Bone marrow (tissue), 2 donors: ENCODE measurements at places on chromosomes 5 and 9.

GRCh38 chr9:77679088-77679487 is 31.0 kb upstream of the GNA14 start:
- DNase-seq, result no peak

- no peak for DNase-seq
Measured at GRCh38 chr5:178355671-178356070, 123.1 kb upstream of the PHYKPL start.

DNA sequence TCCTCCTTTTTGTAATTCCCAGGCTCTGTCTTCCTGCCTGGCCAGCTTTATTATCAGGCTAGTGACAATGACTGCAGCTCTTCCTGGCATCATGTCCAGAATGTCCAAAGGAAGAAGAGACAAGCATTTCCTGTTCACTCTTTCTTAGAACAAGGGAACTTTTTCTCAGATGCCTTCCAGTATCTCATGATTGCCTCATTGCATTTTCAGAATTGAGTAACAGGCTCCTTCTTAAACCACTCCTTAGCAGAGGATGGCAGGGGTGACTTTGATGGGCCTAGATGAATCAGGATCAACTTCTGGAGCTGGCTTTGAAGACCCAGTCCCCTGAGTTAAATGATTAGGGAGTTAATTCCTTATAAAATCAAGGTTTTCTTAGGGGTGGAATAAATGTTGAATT is 92.9 kb upstream of the RASGRF2 start:
- no peak for DNase-seq

- no peak for DNase-seq
Measured at GRCh38 chr5:3310541-3311261, 284.9 kb upstream of the IRX1 start.

DNA sequence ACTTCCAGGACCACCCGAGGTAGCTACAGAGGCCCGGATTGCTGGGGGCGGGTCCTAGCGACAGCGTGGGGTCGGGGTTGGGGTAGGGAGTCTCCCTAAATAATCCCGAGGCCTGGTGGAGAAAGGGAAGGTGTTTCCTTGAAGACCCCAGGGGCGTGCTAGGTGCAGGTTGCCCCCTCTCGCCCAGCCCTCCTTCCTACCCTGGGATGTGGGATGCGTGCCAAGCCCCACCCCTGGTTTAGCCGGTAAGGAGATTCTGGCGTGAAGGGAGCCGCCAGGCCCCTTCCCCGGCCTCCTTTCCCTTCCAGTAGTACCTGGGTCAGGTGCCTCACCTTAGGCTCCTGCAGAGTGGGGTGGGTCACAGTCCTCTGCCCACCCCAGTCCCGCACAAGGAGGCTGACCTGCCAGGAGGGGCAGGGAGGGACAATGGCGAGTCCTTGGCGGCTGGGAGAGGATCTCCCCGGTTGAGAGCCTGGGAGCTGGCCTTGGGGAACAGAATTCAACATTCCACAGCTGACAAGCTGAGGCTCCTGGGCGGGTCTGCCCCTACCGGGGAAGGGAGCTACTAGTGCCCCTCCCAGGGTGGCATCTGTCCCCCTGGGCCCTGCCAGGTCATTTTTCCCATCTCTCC is 674 bp downstream of the TSPAN17 start:
- no peak for DNase-seq

DNA sequence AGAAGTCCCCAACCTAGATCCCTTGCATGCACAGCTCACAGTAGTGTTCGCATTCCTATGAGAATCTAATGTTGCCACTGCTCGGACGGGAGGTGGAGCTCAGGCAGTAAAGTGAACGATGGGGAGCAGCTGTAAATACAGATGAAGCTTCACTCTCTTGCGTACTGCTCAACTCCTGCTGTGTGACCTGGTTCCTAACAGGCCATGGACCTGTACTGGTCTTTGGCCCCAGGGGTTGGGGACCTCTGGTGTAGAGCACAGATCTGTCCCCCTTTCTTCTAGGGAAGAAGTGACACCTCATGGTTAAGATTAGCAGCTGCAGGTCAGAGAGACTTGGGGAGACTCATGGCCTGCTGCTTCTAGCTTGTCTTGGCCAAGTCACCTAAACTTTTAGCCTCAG is 7.1 kb downstream of the ARHGEF28 start:
- no peak for DNase-seq

DNA sequence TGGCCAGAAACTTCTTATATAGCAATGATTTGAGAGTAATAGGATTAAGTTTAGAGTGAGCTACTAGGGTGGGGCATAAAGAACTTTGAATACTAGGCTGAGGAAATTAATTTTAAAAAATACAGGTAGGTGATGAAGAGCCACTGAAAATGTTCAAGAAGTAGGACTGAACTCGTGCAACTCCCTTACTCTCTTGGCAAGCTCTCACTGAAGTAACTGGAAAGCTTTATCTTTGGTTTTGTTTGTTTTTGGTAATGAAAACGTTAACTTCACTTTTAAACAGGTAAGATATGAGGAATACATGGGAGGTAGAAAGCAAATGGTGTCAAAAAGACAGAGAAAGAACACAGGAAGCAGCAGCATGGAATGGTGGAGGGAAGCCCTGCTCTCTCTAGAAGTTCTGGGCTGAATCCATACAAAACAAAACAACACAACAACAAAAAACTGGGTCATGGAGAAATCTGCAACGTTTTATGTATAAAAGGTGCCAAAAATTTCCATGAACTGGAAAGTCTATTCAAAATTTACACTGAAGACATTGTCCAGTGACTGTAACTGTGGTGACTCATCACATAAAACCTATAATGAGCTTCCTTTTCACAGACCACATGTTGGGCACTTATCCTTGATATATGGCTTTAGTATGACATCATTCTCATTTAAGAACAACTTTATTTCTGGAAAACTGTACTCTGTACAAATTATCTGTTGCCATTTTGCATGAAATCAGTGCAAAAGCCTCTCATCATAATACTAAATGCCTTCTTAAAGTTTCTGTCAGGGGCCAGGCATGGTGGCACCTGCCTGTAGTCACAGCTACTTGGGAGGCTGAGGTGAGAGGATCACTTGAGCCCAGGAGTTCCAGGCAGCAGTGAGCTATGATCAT is 91.2 kb upstream of the CHD1 start:
- DNase-seq, result no peak

GRCh38 chr9:34520505-34521385 is 2.0 kb downstream of the ENHO start:
- no peak for DNase-seq

- no peak for DNase-seq
Measured at GRCh38 chr5:148696187-148697036, 42.1 kb upstream of the HTR4 start.

GRCh38 chr9:2106666-2107065 is 91.5 kb downstream of the SMARCA2 start:
- DNase-seq, result no peak

DNA sequence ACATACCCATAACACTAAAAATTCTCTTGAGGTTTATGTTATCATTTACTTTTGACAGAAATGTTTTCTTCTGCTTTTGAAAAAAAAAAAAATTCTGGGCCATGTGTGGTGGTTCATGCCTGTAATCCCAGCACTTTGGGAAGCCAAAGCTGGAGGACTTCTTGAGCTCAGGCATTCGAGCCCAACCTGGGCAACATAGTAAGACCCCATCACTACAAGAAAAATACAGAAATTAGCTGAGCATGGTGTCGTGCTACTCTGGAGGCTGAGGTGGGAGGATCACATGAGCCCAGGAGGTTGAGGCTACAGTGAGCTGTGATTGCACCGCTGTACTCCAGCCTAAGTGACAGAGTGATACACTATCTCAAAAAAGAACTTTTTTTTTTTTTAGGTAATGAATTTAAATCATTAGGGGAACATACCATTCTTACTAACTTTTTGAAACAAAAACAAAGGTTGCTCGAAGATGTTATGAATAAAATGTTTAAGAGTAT is 148.8 kb upstream of the DMRT1 start:
- DNase-seq, result no peak

GRCh38 chr9:120928015-120928482 is 1.5 kb upstream of the TRAF1 start:
- no peak for DNase-seq

DNA sequence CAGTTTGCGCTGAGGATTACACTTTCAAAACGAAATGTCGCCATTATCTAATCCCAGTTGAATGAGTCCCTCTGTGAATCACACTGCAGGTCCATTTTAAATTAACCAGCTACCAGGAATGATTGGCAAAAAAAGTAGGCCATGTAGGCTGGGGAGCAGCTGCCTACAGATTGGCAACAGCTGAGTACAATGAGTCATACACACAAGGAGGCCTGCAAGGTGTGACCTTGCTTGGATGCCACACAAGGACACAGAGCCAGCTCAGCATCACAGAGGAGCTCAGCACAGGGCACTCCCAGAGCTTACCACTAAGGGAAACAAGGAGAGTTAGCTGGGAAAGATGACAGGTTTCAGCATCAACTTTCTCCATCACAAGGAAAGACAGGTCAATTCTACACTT is 12.9 kb downstream of the HAVCR1 start:
- DNase-seq, result no peak

DNA sequence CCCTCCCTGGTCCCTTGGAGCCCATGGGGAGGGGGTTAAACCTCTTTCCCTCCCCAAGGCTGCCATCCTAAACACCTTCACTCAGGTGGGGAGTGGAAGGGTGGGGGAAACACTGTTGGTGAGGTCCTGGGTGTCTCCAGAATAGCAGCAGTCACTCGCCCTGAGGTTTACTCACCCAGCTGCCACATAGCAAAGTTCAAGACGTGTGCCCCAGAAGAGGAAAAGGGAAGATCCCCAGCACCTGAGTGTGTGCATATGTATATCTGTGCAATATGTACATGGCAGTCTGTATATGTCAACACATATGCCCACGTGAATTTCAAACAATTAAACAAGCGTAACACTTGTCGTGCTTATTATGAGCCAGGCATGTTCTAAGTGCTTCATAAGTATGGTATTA is 31.3 kb upstream of the SMU1 start:
- no peak for DNase-seq

- no peak for DNase-seq
Measured at GRCh38 chr5:178477802-178478201, 112.4 kb downstream of the COL23A1 start.

- DNase-seq, result no peak
Measured at GRCh38 chr5:163407034-163407655, 30.2 kb upstream of the CCNG1 start.

DNA sequence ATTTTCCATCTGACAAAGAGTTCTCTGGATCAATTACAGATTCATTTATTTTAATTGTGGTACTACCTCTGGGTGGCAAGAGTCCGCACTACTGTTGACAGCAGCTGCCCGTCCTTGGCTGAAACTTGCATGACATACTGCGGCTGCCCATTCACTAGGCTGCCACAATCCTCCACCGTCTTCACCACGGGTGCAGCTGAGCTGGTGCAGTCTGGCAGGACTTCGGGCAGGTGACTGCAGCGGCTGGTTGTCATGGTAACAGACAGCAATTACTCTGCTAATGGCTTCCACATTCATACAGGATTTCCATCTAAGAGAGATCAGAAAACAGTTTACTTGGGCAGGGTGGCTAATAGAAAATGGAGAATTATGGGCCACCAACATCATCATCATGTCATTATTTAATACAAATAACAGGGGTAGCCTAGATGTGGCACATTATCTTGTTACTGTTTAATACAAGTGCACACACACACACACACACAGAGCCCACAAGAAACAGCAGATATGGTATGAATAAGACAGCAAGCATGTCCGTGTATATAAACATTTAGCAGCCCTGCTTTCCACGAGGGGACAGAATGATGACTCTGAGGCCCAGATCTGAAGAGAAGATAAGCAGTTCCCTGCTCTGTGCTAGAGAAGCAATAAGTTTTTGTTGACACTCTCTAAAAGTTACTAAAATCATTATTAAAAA is 112.3 kb downstream of the MARCHF3 start:
- no peak for DNase-seq

- no peak for DNase-seq
Measured at GRCh38 chr5:32589416-32589815, 4.1 kb downstream of the SUB1 start.

- no peak for DNase-seq
Measured at GRCh38 chr5:123813264-123813663, 301.3 kb downstream of the CSNK1G3 start.

DNA sequence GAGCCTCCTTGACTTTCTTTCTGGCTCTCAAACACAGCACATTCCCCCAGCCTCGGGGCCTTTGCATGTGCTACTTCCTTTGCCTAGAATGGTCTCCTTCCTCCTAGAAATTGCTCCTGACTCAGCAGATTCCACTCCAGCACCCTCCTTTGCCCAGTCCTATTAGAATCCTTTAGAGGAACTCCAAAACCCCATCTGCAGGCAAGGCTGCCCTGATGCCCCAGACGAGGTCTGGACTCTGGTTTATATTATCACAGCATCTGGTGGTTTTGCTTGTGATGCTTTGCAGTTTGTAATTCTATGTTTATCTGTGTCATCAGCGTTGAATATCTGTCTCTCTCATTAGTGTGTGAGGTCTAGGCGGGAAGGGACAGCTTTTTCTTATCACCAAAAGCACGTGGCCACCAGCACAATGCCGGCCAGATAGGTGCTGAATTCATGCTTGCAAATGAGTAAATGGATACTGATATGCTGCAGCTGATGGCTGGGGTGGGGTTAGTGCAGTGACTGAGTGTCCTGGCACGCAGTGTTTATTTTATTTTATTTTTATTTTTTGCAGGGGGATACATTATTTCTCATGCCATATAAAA is 30.0 kb upstream of the ANKH start:
- no peak for DNase-seq

GRCh38 chr5:132279801-132280200 is 14.4 kb upstream of the SLC22A4 start:
- no peak for DNase-seq

GRCh38 chr5:133746834-133747233 is 134.5 kb upstream of the FSTL4 start:
- DNase-seq, result no peak

GRCh38 chr9:90469435-90469834 is 173.2 kb downstream of the DIRAS2 start:
- DNase-seq, result no peak

DNA sequence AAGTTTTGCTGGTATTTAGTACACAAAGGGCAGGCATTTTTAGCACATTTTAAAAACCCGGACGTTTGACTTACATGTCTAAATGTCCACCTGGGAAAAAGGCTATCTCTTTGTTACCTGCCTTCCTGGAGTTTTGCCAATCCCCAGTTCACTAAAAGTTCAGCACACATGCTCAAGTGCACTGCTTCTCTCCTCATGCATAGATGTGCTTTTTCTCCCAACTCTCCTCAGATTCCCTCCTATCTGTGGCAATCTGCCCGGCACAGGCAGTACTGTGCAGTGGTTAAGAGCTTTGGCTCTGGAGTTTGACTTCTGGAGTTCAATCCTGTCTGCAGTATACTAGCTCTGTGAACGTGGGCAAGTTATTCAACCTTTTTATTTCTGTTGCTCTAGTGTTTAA is 8.3 kb upstream of the CCNO start:
- no peak for DNase-seq
